ENCODE measurements at places on chromosomes 4 and X.

GRCh38 chr4:2798399-2799223 is 5.7 kb downstream of the SH3BP2 start:
- no peak for DNase-seq

DNA sequence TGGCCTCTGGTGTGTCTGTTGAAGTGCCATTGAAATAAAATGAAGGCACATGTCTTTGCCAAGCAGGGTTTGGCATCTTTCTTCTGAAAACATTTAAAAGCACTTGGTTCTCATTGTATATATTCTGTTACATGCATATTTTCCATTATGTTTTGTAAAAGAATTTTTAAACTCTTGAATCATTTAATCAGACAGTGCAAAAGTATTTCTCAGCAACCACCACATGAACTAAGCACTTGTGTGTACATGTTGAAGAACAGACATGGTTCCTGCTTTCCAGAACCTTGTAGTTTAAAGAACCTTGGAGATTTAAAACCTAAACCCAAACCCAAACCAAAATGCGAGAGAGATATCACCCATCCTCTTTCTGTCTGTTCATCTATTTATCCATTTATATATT is 220.3 kb upstream of the GIMD1 start:
- no peak for DNase-seq

- DNase-seq: no peak
Measured at GRCh38 chrX:23902419-23902818, 5.3 kb downstream of the APOO start.

- no peak for DNase-seq
Measured at GRCh38 chr4:150402871-150403272, 179.1 kb upstream of the MAB21L2 start.

GRCh38 chr4:74364652-74365491 is at the start of gene EREG:
TSS of gene EREG (plus strand) at chr4:74365145. CDS start at chr4:74365309, 164 bp downstream.
- DNase-seq: no peak

- DNase-seq: no peak
Measured at GRCh38 chrX:10783451-10783995, 163.1 kb upstream of the MID1 start.

DNA sequence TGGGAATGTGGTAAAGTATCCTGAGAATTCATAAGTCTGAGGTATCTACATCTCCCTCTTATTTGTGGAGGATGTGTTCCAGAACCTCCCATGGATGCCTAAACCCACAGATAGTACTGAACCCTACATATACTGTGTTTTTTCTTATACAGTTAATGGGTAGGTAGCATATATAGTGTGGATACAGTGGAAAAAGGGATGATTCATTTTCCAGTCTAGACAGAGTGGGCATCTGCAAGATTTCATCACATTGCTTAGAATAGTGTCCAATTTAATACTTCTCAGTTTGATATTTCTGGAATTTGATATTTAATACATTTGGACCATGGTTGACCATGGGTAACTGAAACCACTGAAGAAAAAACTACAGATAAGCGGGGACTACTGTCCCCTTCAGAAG is 155.0 kb upstream of the ANKRD50 start:
- no peak for DNase-seq

DNA sequence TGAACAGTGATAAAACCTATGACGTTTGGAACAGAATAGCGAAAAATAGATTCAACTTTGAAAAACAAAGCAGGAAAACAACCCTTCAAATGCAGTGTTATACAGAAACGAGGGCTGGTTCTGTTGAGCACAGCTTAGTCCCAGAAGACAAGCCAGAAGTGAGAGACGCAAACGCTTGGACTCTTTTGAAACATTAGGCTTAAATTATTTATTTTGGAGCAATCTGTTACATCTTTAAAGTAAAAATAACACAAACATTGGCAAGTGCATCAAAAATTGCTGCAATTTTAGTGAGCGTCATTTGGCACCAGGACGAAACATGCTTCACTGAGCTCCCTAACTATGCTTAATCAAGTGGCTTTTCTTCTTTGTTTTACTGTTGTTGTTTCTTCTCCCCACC is 63.5 kb downstream of the ENPP6 start:
- DNase-seq: no peak

DNA sequence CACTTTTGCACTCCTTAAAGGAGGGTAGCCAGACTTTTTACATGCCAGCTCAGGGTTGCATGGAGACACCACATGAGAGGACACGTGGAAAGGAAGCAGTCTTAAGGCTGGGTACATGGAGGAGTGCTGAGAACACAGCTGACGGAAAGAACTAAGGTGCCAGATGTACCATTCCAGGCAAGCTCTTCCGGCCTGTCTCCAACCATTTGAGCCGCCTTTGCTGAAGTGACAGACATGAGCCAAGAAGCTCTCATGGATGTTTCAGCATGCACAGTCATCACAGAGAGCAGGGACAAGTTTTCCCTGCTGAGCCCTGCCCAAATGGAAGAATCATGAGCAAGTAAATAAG is 83.4 kb upstream of the BMP2K start:
- no peak for DNase-seq

DNA sequence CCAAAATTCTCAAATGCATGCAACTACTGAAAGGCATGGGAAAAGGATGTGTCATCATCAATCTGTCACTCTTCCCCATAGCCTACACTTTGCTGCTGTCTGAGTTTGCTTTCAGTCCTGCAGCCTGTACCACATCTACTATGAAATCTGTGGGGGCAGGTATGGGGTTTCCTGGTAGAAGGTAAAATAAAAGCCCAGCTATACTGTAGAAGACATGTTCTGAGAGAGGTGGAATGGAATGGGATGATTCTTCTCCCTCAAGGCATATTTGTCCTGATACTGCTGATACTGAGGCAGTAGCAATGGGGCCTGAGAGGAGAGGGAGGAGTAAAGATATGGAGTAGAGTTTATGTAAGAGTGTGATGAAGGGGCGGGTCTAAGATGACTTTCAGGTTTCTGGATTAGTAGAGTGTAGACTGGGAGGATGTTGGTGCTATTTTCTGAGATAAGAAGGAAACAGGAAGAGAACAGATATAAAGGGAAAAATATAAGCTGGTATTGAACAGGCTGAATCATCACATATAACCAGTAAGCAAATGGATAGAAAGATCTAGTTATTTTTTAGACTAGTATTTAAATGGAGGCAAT is 38.7 kb upstream of the GYPA start:
- no peak for DNase-seq

GRCh38 chr4:72557021-72557420 is 12.0 kb downstream of the ADAMTS3 start:
- DNase-seq: no peak

DNA sequence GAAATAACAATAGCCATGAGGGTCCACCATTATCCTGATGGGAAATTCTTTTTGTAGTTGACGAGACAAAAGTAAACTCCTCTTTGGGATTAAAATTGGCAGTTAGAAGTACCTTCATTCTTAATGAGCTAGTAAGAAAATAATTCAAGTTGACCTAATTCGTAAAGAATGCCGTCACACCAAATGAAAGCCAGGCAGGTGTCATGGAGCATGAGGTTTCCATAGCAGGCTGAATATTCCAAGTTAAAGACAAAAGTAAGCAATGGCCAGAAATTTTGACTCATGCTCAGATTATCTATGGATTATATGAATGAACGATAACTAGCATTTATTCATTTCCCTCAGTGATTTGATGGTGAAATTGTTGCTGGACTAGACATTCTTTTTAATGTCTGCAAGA is 192.2 kb upstream of the FAT1 start:
- no peak for DNase-seq

DNA sequence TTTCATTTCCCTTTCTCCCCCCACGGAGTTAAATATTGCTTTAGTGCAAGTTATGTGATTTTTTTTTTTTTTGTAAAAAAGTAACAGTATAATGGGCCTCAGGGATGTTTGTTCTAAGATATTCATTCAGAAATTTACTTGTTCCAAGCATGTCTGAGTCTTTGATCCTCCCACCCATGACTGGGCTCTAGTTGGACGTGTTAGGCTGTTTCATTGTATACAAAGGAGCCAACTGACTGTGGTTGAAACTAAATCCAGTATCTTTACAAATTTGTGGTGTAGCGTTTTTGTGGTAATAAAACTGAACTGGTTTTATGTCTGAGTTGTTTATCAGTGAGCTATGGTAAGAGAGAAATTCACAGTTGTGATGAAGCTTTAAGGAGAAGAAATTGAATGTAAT is 74.1 kb downstream of the DOCK11 start:
- no peak for DNase-seq

DNA sequence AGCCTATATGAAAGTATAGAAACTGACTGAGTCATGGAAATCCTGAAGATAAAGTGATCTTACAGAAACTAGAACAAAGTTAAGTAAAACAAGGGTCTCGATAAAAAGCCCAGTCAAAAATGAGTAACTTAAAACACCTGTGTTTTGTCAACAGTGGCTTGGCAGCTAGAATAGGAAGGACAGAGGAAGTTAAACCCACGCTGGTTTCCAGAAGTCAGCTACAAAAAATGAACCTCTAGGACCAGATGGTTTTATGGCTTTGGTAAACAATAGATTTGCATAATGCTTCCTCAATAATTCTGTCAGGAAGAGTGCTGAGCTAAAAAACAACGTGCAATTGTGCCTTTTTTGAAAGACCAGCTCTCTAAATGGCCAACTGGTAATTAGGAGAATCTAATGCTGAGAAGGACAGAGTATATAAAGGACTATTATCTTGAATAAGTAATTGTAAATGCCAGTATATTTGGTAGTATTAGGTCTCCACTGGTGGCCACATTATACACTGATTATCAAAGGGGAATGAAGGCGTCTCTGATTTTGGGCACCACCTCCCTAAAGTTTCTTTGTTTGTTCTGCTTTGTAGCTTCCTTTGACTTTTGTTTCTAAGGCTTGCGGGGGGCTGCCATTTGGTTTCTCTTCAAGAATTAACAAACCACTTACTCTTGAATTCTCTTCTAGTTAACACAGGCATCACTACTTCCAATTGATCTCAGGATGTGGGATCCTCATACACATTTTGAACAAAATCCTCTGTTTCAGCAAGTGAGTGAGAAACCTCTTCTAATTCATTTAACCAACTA is 72.2 kb upstream of the PPP3CA start:
- DNase-seq: peak; percentile 57

DNA sequence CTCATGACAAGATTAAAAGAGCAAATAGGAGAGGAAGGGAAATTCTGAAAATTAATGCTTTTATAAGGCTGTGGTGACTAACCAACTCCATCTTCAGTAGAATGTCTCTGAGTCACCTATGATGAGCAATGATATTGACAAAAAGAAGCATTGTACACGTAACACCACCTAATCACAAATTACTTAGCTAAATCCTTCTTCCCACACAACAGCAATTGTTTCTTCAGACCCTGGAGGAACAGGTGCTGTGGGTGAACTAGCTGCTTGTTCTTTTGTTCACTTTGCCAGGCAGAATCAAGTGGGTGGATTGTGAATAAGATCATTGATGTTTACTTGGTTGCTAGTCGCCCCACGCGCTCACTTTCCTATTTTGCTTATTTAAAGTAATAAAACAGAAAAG is 315.5 kb downstream of the CAMK2D start:
- DNase-seq: no peak

DNA sequence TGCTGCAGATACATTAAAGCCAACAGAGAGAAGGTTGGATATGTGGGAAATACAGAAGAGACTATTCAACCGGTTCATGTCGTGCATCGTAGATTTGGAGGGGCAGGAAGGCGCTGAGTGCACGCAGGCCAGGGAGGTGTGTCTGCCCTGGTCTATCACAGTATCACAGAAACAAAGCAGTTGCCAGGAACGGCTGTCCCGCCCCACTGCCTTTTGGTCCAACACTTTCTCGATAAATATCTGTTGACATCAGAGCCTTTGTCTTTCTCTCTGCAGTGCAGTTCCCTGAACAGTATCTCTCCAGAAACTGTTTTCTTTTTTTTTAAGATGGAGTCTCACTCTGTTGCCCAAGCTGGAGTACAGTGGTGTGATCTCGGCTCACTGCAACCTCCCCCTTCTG is 151.1 kb upstream of the BCOR start:
- no peak for DNase-seq

GRCh38 chr4:127920521-127920920 is 39.8 kb downstream of the PLK4 start:
- DNase-seq: no peak

GRCh38 chrX:50707405-50707804 is 106.6 kb downstream of the SHROOM4 start:
- DNase-seq: no peak

GRCh38 chr4:64195582-64195981 is 213.7 kb downstream of the TECRL start:
- no peak for DNase-seq

- no peak for DNase-seq
Measured at GRCh38 chr4:38904090-38904666, 36.6 kb downstream of the FAM114A1 start.

DNA sequence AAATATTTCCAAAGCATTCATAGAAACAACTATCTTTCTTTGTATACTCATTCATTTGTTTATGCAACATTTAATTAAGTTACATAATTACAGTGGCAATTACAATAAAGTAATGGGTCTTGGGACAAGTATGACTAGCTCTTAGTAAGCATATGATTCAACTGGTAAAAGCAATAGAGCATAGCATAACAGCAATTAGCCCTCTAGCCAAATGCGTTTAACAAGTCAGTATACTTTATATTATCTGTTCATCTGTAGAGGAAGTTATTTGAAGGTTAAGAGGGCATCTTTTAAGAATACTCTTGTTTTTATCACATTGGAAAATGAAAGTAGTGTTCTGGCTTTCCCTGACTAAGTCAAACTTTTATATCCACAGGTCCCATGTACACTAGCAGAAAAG is 198.1 kb upstream of the UGT8 start:
- no peak for DNase-seq

- DNase-seq: no peak
Measured at GRCh38 chrX:37371578-37371991, 22.4 kb downstream of the PRRG1 start.

DNA sequence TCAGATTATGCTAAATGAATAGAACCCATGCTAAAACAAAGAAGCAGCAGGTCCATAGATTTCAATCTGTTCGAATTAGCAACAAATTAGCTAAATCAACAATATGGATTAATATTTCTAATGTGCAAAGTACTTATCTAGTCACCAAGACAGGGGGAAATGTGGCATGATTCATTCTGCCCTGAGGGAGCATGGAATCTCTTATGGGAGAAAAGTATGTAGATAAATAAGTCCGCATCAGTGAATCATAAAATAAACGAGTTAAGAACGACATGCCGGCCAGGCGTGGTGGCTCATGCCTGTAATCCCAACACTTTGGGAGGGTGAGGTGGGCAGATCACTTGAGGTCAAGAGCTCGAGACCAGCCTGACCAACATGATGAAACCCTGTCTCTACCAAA is 102.1 kb downstream of the ANOS1 start:
- no peak for DNase-seq

- no peak for DNase-seq
Measured at GRCh38 chr4:118281611-118282442, 71.0 kb downstream of the PRSS12 start.

- DNase-seq: no peak
Measured at GRCh38 chr4:184957446-184958115, 60.7 kb upstream of the HELT start.

GRCh38 chrX:7244405-7244804 is 96.5 kb upstream of the PUDP start:
- no peak for DNase-seq

Data from GM12878 (cell line).